ENCODE measurements at places on chromosomes 7 and 10.

DNA sequence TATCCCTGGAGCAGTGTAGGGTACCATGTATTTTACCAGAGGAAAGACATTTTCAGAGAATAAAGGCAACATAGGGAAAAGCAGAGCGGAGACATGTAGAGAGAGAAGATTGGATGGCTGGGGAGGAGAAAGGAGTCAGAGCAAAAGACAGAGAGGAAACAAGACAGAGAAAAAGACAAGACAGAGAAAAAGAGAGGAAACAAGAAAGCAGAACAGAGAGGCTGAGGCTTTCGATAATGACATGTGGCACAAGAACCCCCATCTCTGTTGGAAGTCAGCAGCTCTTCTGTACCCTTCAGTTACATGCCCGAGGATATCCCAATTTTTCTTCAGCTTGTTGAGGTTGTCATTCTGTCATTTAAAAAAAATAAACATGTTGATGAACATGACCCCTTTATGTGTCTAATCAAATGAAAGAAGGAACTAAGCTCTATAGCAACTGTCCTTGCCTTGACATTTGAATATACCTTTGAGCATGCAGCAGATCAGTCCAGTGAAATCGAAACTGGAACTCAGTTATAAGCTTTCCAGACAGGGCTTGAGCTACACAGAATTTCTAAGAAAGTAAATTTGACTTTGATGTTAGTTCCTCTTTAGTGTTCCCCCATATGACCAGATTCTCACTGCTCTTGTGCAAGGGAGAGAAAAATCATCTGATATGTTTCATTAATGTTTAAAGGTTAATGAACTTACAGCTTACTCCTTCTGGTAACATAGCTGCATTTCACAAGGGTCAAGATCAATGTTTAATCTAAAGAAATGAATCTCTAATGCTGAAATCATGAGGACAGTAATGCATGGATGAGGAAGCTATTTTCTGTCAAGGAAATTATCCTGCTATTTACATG, 75.1 kb upstream of the SP4 start:
- DNase-seq, result no peak

DNA sequence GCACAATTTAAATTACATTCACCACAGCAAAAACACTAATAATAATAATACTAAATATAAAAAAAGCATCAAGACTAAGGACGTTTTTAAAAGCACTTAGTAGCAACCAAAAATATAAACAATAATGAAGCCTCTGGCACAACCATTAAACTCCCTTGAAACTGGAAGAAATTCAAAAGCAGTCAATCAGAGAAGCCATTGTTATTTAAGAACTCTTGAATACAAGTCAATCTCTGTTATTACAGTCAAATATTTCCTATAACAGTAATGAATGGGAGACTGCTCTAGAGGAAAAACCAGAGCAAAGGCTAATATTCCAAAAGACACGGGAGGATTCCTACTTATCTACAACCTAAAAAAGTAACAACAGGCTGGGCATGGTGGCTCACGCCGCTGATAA, 164.2 kb downstream of the KMT2E start:
- DNase-seq, result no peak

GRCh38 chr7:71237945-71238344, 106.0 kb downstream of the GALNT17 start:
- no peak for DNase-seq

GRCh38 chr10:86004337-86004736, 362.3 kb downstream of the GRID1 start:
- no peak for DNase-seq

GRCh38 chr10:101405001-101405400, 51.0 kb downstream of the BTRC start:
- no peak for DNase-seq

GRCh38 chr10:35420044-35420443, 83.7 kb downstream of the CCNY start:
- no peak for DNase-seq

DNA sequence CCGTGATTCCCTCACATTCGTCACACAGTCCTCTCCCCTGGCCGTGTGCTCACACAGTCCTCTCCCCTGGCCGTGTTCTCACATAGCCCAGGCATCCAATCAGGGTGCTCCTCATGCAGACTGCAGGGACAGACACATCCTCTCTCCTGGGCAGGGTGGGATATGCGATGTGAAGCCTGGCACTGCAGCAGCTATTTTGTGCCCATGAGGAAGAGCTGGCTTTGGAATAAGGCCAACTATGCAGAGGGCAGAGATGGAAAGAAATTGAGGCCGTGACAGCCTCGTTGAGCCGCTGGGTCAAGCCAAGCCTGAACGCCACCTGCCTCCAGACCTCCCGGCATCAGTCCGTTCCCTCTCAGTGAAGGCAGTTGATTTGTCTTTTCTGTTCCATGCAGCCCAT, 35.8 kb downstream of the FOXL3 start:
- DNase-seq, result no peak

DNA sequence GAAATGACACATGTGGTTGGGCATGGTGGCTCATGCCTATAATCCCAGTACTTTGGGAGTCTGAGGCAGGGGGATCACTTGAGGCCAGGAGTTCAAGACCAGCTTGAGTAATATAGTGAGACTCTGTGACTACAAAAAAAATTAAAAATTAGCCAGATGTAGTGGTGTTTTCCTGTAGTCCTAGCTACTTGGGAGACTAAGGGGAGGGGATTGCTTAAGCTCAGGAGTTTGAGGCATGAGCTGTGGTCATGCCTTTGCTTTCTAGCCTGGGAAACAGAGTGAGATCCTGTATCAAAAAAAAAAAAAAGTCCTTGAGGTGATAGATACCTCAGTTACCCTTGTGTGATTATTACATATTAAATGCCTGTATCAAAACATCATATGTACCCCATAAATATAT, 116.7 kb downstream of the SLC25A40 start:
- DNase-seq, result no peak

GRCh38 chr7:29105752-29106668, 40.3 kb downstream of the CPVL start:
- DNase-seq, result no peak

- no peak for DNase-seq
These were observed 270.6 kb downstream of the TWIST1 start for GRCh38 chr7:18846765-18847215.

GRCh38 chr7:151895631-151896031, 18.7 kb upstream of the PRKAG2 start:
- DNase-seq, result no peak

- DNase-seq, result no peak
These were observed 5.1 kb upstream of the PCBD1 start for GRCh38 chr10:70893227-70894006.

GRCh38 chr7:148711191-148712102, 12.7 kb downstream of the CUL1 start:
- DNase-seq, result no peak

Data from stimulated activated CD4-positive, alpha-beta T cell treated with anti-CD3 and anti-CD28 coated beads, Interleukin-12 subunit alpha, Interleukin-12 subunit beta, amount 100 ng/mL, for 4 hours (primary cell).